ENCODE measurements at places on chromosomes 7 and 10.

GRCh38 chr10:86770412-86770960 is 14.1 kb downstream of the BMPR1A start:
- no peak for DNase-seq

GRCh38 chr7:101106386-101106785 is 20.5 kb upstream of the SERPINE1 start:
- no peak for DNase-seq

DNA sequence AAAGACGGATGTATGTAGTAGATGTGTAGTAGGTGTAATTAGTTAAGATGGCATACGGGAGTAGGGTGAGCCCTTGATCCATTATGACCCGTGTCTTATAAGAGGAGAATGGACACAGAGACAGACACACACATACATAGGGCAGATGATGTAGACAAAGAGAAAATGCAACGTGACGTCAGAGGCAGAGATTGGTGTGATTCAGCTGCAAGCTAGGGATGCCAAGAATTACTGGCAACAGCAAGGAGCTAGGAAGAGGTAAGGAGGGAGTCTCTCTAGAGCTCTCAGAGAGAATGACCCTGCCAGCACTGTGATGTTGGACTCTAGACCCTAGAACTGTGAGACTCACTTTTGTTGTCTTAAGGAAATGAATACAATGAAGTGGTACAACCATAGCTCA is 247.0 kb upstream of the HABP2 start:
- no peak for DNase-seq

- peak; percentile 20 for DNase-seq
Observed at GRCh38 chr10:77531441-77532001, 106.1 kb downstream of the KCNMA1 start.

GRCh38 chr10:66917104-66917503 is 8.7 kb upstream of the LRRTM3 start:
- DNase-seq, result peak; percentile 19

All from hippocampal formation (tissue), 2 donors.